Stimulated activated CD4-positive, alpha-beta T cell treated with anti-CD3 and anti-CD28 coated beads, TNF-alpha, amount 100 ng/mL, for 4 hours (primary cell): ENCODE measurements at places on chromosomes 7 and 10.

DNA sequence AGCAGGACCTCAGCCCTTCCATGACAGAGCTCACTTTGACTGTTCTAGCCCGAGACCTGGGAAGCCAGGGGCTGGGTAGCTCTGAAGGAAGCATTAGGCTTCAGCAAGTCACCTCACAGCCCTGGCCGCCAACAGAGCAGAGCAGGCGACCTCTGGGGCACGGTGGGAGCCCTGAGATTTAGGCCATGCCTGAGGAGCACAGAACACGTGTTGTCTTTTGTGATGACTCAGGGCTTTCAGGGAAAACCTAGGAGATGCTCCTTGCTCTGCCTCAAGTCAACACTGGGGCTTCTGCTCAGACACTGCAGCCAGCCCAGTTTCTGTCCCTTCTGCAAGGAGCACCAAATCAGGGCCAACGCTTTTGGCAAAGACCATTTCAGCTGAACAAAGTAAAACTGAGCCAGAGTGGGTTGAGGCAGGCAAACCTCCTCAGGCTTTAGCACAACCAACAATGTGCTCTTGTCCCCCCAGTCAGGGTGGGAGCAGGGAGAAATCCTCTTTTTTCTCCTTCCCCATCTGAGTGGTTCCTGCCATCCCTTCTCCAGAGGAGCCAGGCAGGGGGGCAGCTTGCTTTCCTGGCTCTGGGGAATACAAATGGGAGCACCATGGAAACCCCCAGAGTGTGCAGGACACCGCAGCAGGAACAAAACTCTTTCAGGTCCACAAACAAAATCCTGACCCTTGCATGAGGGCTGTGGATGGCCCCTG, 14.4 kb downstream of the CAMK2G start:
- DNase-seq = no peak

GRCh38 chr10:67331121-67331910, 364.7 kb downstream of the CTNNA3 start:
- no peak for DNase-seq

DNA sequence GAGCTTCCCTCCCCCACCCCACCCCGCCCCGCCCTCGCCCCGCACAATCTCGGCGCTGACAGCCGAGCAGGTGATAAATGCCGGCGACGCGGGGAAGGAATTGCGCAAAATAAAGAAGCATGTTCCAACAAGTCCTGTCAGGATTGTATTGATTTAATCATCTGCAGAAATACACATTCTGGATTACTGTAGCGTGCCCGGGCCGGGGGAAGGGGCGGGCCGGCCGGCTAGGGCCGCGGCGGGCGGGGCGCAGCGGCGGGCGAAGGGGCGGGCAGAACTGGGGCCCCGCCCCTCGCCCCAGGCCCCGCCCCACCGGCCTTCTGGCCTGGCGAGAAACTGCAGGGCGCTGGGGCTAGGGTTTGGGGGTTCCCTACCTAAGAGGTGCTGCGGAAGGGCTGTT, 88.9 kb upstream of the PAX2 start:
- no peak for DNase-seq

DNA sequence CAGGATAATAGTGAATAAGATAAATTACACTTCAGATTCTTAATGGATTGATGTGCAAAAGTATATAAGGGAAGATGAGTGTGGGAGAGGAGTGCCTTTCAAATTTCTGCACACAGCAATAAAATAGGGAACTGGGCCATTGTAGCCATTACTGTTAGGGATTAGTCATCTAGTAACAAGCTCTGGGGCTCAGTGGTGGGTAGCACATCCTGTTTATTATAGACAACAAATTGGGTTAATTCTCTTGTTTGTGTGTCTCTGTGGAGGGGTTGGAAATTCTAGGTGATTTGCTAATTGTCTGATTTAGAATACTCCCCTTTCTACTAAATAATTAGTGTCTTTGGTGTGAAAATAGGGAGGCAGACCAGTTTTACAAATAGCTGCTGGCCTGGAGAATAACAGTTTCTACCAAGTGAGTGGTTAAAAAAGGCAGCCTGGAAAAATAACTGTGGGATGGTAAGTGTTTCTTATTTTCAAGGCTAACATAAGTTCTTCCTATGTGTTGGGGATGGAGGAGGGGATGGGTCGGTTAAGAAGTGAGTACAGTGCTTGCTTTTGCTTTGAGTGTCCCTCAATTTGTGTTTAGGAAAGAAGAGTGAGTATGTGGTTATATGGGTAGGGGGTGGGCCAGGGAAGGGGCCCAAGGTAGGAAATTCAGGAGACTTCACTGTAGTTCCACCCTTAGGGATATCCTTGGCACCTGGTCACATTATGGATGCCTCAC, 43.3 kb upstream of the TMEM248 start:
- DNase-seq = no peak

DNA sequence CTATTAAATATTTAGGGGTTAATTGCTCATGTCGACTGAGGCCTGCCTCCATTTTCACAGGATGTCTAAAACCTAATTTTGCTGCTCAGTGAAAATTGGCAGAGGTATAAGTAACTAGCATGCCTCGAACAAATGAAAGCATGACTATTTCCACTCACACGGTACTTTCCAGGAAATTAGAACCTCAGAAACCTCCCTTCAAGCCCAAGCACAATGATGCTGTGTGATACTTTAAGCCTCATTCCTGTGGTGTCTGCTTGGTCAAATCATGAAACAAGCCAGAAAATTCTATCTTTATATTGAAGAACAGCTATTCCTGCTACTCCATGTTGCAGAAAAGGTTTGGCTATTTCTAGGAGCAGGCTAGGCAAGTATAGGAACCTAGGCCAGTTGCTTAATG, 203.0 kb downstream of the SORCS3 start:
- no peak for DNase-seq

- DNase-seq = no peak
Measured at GRCh38 chr10:62590306-62590705, 214.2 kb upstream of the ADO start.

DNA sequence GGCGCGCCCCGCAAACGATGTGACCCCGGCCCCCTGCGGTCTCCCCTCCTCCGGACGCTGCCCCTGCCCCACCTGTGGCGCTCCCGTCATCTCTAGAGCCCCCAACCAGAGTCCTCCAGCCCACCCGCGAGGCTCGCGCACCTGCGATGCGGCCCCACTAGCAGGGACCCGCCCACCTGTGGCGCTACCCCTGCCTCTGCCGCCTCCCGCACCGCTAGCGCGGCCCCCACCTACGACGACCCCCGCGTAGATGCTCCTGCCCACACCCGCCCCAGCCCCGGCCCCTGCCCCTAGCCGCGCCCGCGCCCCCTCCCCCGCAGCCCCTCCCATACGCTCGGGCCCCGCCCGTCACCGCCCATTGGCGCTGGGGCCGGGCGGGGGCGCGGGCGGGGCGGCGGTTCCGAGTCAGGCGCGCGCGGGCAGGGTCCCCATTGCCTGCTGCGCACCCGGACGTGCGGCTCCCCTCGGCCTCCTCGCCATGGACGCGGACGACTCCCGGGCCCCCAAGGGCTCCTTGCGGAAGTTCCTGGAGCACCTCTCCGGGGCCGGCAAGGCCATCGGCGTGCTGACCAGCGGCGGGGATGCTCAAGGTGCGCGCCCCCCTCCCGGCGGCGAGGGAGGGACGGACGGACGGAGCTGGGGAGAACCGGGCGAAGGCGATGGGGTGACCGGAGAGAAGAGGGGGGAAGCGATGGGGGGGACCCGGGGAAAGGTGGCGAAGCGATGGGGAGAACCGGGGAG, at the start of gene PFKP:
Gene PFKP (plus strand): TSS at position 431 of the 741 bp plus-strand sequence. CDS start 48 bp downstream, at position 479.
- peak; percentile 63 for DNase-seq

DNA sequence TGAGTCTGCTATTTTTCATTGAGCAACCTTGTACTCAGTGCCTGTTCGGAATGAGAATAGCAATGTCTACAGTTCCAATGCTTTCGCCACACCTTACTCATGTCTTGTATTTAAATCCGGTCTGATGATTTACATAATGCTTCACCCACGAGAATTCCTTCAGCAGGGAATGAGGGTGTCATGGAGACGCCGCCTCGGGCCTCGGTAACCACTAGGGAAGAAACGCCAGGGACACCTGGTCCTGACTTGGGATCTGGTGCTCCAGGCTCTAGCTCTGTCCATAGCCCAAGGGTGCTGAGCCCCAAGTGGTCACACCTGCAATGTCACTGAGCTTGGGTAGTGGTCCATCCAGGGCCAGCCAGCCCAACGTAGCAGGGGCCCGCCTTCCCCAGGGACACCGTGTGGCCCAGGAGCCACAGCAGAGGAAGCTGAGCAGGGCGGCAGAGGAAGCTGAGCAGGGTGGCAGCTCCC, 37.4 kb downstream of the PRKAG2 start:
- DNase-seq = no peak
